ENCODE measurements at places on chromosomes 3 and 15. TPM values are rescaled to one million over a fixed set of nuclear protein-coding genes. Genes with fewer than 3 reads are reported as not detected.

Gene ZNF662
- total RNA-seq = 0.13 TPM

DNA sequence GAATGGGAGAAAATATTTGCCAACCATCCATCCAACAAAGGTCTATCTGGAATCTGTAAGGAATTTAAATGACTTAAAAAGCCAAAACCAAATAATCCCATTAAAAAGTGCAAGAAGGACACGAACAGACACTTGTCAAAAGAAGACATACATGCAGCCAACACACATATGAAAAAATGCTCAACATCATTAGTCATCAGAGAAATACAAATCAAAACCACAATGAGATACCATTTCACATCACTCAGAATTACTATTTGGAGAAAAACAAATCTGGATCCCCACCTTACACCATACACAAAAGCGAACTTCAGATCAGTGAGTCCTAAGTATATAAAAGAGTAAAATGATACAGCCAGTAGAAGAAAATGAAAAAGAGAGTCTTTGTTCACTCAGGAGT lies 58.6 kb upstream of the MNS1 start:
- DNase-seq = no peak

GRCh38 chr3:14617508-14618023 lies 34.0 kb upstream of the CCDC174 start:
- no peak for DNase-seq

Gene HOMER2
- total RNA-seq = 8.8 TPM

- no peak for DNase-seq
Observed at GRCh38 chr15:39238443-39238842, 342.4 kb upstream of the THBS1 start.

Data from SK-MEL-5 (cell line).